Lower lobe of right lung (tissue), 2 donors: ENCODE measurements at places on chromosomes 1 and 21. TPM values are rescaled to one million over a fixed set of nuclear protein-coding genes. Genes with fewer than 3 reads are reported as not detected.

The TNNI3K gene
- 1.1 TPM for total RNA-seq

The NBPF4 gene
- not detected for total RNA-seq

The BRWD1 gene
- total RNA-seq = 39.0 TPM

The ADAM30 gene
- total RNA-seq = not detected

The SRSF4 gene
- total RNA-seq = 73.9 TPM

The KCNAB2 gene
- total RNA-seq = 119 TPM

The TSPAN2 gene
- 4.3 TPM for total RNA-seq

The ACTN2 gene
- 1.9 TPM for total RNA-seq

The CELA2B gene
- total RNA-seq = not detected

The GBP7 gene
- not detected for total RNA-seq

The F5 gene
- 4.2 TPM for total RNA-seq

The TFF2 gene
- total RNA-seq = not detected

The KIF26B gene
- 1.2 TPM for total RNA-seq

The IGSF5 gene
- not detected for total RNA-seq

The GJA9 gene
- total RNA-seq = not detected

The KRTAP11-1 gene
- total RNA-seq = not detected

The EFNA3 gene
- total RNA-seq = 1.0 TPM

The DFFB gene
- total RNA-seq = 10.6 TPM

The RHD gene
- total RNA-seq = not detected

The GPR37L1 gene
- 0.06 TPM for total RNA-seq

The SAMD11 gene
- 2.2 TPM for total RNA-seq

The SNIP1 gene
- total RNA-seq = 13.9 TPM

The SPATA21 gene
- not detected for total RNA-seq

The ZBED6 gene
- 33.4 TPM for total RNA-seq

The SLC45A1 gene
- total RNA-seq = 0.92 TPM

The ABCG1 gene
- total RNA-seq = 74.9 TPM

The DIPK1A gene
- 5.6 TPM for total RNA-seq
